CD4-positive, alpha-beta memory T cell (primary cell): ENCODE measurements at places on chromosomes 11 and 22.
A peak's percentile ranks its signal among the peaks of the same experiment; 100 is the strongest.

DNA sequence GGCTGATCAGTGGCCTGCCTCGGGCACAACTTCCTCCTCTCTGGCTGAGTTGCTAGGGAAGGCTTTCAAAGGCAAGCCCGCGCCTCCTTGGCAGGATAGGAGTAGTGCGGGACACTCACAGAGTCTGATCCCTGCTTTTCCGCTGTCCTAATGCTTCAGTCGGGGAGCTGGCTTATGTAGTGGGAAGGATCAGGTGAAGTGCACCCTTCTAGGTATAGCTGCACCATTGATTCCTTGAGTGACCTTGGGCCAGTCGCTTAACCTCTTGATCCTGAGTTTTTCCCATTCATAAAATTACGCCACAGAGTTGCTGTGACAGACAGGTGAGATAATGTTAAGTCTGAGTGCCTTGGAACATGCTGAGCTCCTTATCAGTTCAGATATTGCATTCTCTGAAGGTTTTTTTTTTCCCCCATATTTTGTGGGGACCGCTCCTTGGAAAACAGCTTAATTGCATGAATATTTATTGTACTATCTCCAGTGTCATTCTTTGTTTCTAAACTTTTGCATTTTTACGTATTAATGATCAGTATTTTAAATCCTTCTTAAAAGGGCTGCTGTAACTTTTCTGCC lies 961 bp downstream of the IPO7 start:
- DNase-seq: no peak

DNA sequence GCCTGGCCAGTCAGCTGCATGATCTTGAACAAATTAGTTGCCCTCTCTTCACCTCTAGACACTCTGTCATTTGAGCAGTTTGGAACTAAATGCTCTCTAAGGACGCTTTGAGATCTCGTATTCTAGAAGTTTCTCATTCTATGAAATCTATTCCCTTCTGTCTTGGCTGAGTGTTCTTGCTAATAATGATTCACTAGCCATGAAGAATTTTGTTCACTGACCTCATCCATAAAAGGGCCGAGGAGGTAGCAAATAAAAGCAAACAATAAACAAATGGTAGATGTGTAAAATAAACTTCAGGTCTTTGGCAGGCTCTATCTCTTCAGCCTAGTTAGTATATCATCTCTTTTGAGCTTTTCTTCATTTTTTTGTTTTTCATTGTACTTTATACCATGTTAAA lies 76.6 kb downstream of the USP35 start:
- no peak for DNase-seq

GRCh38 chr11:117629146-117629545 lies 167.9 kb downstream of the DSCAML1 start:
- no peak for DNase-seq

DNA sequence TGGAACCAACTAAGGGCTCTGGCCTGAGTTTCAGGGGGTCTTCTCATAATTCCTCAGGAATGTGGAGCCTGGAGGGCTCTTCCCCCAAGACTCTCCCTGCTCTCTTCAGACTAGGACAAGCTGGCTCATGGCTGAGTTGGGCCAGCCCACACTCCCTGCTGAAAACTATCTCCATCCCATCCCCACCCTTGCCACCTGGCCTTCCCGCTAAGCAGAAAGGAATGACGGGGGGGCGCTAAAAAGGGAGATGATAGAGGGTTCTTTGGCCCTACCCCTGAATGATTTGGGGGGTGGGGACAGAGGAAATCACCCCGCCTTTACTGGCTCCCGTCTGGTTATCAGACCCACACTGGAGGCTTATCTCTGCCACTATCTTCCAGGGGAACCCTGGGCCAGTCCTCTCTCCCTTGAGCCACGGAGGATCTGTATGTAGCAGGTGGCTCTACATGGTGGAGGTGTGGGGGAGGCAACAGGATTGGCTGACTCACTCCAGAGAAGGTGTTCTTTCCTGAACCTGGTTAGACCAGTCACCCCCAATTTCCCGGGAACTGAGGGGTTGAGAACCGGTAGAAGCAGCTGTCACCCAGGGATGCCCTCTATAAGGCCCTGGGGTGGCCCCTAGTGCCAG lies 5.7 kb downstream of the SMTN start:
- DNase-seq: no peak

DNA sequence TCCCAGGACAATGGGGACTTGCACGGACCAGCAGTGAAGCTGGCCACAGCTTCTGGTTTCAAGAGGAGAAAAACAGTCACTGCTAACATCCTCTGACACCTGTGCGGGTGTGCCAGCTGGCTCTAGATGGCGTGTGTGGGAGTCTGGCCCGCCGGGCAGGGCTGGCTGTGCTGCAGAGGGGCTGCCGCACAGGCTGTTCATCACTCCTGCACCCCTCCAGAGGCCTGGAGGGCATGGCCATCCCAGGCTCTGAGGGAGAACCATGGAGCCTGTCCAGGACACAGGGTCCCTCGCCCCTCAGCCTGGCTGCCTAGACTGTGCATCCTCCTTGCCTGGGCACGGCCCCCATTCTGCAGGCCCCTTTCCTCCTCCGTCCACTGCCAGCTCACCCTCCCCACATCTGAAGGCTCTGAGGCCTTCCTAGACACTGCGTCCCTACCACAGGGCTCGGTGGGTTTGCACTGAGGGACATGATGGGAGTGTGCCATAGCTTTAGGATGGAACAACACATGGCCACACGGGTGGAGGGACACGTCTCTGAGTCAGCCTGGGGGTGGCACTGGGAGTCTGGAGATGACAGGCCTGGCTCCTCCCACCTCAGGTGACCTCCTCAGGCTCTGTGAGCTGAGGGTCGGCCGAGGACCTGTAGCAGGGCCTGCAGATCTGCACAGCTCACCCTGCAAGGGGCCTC lies 42.1 kb upstream of the GNB1L start:
- no peak for DNase-seq

DNA sequence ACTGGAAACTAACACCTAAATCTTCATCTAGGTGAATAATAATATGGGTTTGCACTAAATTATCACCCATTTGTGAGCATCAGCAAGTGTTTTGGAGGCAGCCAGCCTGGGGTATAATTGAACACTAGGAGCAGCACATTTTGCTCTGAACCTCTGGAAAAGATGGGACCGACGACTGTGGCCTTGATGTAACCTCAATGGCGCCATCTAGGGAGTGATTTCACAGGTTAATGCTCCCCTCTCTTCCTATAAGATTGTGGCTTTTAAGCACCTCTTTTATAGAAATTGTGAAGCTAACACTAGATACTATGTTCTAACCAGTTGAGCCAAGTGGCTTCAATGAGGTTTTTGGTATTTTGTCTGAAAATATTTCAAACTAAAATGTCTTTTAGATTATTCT lies 203.7 kb downstream of the NELL1 start:
- DNase-seq: no peak

GRCh38 chr22:42202669-42203068 lies 67.8 kb downstream of the TCF20 start:
- DNase-seq: peak; percentile 45

GRCh38 chr11:67584205-67584880 lies 731 bp downstream of the GSTP1 start:
- peak; percentile 21 for DNase-seq

DNA sequence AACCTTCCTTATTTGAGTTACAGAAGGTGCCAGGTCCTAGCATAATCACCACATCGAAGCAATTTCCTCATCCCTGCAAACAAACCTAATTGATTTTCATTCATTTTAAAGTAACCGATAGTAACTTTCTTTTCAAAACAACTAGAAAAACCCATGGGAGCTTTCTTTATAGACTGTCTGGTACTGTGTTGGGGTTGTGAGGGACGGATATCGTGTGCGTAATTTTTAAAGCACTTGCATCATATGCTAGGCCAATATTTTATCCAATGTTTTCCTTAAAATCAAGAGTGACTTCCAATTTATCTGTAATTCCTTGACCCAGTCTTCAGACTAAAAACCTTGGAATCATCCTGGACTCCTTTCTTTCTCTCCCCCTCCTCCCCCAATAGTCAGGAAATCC lies 271.5 kb upstream of the SESN3 start:
- DNase-seq: no peak

DNA sequence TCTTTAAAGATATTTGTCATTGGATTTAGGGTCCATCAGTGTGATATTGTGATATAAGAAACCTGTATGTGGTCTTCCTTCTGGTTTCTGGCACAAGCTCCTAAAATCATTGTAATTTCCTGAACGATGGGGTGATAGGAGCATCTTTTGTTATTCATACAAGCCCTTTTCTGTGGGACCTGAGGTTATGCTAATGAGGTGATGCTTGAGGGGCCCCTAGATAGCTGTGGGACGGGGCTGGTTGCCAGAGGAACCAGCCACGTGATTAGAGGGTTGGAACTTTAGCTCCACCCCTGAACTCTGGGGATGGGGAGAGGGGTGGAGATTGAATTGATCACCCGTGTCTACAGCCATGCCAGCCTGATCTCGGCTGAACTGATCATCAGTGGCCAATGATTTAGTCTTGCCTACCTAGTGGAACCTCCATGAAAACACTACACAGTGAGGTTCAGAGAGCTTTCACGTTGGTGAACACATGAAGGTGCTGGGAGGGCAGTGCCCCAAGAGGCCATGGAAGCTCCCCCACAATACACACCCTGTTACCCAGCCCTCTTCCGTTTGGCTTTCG lies 62.8 kb downstream of the BCR start:
- peak; percentile 86 for DNase-seq

GRCh38 chr11:66277471-66278362 lies at the start of gene CNIH2:
Gene CNIH2 (plus strand): TSS chr11:66278175. CDS start chr11:66278457, 282 bp downstream.
- peak; percentile 61 for DNase-seq

DNA sequence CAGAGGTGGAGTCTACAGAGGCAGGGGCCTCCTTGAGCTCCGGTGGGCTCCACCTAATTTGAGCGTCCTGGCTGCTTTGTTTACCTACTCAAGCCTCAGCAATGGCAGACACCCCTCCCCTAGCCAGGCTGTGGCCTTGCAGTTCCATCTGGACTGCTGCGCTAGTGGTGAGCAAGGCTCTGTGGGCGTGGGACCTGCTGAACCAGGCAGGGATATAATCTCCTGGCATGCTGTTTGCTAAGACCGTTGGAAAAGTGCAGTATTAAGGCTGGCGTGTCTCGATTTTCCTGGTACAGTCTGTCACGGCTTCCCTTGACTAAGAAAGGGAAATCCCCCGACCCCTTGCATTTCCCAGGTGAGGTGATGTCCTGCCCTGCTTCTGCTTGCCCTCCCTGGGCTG lies 77.7 kb downstream of the GDPD4 start:
- no peak for DNase-seq

DNA sequence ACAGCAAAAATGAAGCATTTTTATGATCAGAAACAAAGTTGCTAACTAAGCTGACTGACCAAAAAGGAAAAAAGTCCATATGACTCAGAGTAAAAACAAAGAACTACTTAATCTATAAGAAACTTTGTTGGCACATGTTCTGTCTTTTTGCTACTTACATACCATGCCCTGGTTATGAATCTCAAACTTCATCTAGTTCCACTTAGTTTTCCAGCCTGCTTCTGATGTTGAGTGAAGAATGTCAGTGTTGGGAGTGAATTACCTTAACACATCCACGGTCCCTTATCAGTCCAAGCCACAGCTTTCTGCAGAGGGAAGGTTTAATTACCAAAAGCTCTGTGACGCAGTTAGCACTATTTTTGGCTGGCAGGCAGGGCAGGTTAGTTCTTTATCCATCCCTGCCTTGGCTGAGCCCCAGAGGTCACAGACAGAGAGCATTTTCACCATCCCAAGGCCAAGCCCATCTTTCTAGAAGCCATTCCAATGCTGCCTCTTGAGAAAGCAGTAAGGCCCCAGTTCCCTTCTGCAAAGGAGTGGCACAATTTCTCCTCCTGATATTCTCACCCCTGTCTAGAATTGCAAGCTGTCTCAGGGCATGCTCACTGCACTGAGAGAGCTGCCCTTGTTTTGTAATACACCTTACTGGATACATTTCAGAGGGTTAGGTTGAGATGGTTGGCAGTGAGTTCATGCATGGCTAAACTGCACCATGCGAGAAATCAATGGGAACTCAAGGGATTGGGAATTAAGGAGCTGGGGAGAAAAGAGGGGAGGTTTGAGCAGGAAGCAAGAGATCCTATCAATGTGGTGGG lies 67.1 kb downstream of the SLC1A2 start:
- DNase-seq: no peak

DNA sequence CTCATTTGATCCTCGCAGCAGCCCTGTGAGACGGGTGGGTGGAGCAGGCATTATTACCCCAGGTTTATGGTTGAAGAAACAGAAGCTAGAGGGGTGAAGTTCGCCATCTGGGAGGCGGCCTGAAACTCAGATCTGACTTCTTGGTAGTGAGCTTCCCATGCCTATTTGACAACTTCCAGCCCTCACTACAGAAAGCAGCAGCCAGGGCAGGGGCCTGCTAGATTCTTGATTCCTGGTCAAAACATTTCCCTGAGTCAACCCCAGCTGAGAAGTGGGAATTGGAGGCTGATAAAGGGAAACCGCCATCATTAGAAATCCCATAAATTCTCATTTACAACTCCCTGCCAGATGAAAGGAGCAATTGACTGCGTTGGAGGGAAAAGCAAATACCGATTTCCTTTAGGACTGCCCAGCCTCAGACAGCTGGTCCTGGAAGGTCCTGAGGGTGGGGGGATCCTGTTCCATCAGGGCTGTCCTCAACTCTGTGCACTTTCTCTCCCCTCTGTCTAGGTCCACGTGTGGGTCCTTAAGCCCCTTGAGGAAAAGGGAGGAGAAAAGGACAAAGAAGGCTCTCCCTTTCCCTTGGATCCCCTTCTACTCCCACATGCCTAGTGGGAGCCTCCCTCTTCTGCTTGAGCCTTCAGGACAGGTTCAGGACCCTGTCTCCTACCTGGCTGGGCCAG lies 10.2 kb upstream of the NECTIN1 start:
- DNase-seq: no peak

GRCh38 chr22:19060356-19061009 lies 61.7 kb downstream of the DGCR2 start:
- no peak for DNase-seq

DNA sequence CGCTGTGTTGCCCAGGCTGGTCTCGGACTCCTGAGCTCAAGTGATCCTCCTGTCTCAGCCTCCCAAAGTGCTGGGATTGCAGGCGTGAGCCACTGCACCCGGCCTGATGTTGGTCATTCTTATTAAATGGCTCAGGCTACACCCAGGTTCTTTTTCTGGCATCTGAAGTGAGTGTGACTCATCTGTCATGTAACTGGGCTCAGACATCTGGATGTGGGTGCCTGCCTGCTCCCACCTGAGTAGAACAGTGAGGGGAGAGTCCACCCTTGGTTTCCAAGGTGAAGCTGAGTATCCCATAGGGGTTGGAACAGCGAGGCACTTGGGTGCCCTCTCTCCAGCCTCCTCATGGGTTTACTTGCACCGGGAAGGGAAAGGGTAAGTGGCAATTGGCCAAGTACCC lies 36.7 kb upstream of the EIF3D start:
- DNase-seq: no peak

GRCh38 chr11:122020902-122021301 lies 95.1 kb downstream of the BLID start:
- no peak for DNase-seq

DNA sequence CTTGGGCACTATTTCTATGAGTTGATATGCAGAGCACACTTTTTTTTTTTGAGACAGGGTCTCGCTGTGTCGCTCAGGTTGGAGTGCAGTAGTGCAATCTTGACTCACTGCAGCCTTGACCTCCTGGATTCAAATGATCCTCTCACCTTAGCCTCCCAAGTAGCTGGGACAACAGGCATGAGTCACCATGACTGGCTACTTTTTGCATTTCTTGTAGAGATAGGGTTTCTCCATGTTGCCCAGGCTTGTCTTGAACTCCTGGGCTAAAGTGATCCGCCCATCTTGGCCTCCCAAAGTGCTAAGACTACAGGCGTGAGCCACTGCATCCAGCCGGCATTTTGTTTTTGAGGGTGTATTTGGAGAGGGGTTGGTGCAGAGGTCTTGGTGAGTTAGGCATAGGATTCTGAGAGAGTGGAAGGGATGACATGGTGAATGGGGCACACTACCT lies 29.9 kb upstream of the MTCH2 start:
- DNase-seq: no peak

GRCh38 chr22:40509401-40510134 lies 127.0 kb downstream of the MRTFA start:
- no peak for DNase-seq
